ENCODE measurements at places on chromosomes 6 and 20.

DNA sequence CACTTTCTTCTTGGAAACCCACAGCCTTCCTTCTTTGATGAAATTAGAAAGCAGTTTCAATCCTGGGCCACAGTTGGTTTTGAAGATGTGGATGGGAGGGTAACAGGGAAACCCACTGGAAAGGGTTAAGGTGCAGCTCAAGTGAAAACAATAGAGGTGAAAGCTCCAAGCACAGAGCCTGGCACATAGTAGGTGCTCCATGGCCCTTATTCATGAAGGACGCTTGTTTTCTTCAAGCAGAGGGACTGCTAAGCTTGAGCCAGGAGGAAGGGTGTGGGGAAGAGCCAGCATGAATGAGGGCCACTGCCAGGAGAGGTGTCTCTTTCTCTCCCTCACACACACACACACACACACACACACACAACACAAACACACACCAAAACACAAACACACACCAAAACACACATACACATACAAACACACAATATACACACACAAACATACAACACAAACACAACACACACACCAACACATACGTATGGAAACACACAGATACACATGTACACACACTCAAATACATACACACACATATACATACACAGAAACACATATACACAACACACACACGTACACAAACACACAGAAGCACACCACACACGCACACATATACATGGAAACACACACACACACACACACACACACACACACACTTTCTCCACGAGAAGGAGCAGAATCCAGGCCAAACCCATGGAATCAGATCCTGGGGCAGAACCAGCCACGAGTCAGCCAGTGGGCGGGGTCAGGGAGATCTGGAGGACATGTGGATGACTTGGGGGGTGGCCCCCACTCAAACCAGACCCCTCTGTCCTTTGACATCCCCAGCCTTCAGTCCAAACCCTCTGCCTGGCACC lies 23.7 kb upstream of the RBPJL start:
- no peak for DNase-seq

GRCh38 chr6:5813625-5814027 lies 193.1 kb downstream of the NRN1 start:
- DNase-seq: peak; percentile 21

- no peak for DNase-seq
Observed at GRCh38 chr6:130252527-130253237, 29.9 kb upstream of the SAMD3 start.

DNA sequence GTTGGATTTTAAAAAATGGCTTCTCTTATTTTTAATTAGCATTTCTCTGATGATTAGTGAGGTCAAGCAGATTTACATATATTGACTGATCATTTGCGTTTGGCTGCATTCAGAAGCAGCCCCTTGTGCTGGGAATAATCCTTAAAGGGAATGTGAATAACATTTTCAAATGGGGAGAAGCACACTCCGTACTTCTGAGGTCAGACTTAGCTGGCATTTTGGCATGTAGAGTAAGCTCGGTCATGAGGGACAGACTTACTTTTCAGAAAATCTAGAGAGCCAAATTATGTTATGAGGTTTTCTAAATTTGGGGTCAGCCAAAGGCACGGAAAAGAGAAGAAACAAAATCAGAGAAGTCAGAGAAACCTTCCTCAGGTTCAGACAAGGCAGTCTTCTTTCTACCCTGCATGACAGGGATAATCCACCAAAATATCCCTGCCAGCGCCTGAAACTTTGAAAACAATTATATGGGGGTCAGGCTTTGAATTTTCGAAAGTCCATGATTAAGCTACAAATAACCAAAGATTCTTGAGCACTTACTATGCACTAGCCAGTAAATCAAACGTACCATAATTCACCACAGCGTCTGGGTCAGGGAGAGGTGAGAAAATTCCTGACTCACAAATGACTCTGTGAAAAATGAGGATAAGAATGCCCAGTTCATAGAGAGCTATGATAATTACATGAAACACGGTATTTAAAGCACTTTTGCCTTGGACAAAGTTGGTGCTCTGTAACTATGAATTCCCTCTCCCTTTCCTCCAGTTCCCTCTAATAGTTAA lies 44.9 kb downstream of the ADAT2 start:
- DNase-seq: no peak

GRCh38 chr6:76435174-76435573 lies 362.7 kb upstream of the IMPG1 start:
- no peak for DNase-seq

DNA sequence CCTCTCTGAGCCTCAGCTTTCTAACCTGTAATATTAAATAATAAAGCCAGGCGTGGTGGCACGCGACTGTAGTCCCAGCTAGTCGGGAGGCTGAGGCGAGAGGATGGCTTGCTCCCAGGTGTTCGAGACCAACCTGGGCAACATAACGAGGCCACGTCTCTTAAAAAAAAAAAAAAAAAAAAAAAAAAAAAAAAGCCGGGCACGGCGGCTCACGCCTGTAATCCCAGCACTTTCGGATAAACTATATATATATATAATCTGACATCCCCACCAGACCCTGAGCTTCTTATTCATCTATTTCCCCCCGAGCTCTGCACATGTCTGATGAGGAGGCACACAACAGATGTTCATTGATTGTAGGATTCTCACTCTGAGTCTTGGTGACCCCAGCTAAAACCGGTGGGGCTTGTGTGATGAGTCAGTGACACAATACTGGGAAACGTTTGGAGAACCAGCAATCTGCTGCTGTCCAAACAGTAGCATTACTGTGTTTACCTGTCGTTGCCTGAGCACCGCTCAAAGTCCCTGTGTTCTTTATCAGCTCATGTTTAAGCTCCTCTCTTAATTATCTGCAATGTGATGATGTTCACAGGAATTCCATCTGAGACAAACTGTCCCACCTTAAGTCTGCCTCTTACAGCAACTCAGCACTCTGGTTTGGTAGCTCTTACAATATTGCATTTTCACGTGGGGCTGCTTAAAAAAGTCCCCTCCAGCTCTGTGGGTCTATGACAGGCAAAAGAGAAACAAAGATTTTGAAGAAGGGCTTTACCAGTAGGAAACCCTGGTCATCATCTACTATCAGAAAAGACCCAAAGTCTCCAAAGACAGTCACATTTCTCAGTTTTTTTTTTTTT lies 1.0 kb upstream of the SPATA2 start:
- peak; percentile 77 for DNase-seq

DNA sequence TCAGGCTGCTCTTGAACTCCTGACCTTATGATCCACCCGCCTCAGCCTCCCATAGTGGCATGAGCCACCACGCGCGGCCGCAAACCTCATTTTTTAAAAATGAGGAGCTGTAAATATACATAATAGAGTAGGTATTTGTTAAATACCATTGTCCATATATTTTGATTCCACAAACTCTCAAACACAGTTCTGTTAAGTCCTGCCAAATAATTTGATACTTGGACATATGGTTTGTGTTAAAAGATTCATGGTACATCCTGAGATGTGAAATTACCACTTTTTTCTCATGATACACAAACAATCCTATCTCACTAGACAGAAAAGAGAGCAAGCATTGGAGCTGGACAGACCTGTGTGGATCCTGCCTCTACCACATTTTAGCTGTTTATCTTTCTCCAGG lies 334.1 kb upstream of the KCNQ5 start:
- no peak for DNase-seq

GRCh38 chr6:101689156-101689555 lies 295.6 kb downstream of the GRIK2 start:
- no peak for DNase-seq

DNA sequence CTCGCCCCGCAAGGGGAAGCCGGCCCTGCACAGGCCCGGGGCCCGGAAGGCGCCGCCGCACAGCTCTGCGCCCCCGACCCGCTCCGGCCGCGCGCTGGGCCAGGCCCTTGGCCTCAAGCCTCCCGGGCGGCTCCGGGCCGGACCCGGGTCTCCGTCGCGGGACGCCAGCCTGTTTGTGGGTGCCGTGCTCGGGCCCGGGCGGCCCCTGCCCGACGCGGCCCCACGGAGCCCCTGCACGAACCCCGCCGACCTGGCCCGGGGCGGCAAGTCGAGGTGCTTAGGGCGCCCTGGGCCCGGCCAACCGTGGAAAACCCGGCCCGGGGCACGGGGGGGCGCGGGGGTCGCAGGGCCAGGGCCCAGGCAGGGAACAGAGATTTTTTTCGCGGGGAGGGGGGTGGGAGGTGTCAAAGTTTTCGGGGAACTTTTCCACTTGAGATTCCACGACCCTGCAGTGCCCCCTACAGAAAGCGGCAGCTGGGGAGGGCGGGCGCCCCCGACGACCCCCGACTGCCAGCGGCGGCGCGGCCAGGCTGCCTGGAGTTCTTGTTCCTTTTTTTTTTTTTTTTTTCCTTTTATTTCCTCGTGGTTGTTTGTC lies 805 bp upstream of the STX16 start:
- no peak for DNase-seq

All from activated CD4-positive, alpha-beta T cell treated with anti-CD3 and anti-CD28 coated beads, Interleukin-2, Interleukin-4, amounts not matched to agents 100 ng/mL and 50 ng/mL, durations not matched to agents 16 hours and 8 hours (primary cell).